ENCODE measurements at places on chromosomes 7 and 10.

DNA sequence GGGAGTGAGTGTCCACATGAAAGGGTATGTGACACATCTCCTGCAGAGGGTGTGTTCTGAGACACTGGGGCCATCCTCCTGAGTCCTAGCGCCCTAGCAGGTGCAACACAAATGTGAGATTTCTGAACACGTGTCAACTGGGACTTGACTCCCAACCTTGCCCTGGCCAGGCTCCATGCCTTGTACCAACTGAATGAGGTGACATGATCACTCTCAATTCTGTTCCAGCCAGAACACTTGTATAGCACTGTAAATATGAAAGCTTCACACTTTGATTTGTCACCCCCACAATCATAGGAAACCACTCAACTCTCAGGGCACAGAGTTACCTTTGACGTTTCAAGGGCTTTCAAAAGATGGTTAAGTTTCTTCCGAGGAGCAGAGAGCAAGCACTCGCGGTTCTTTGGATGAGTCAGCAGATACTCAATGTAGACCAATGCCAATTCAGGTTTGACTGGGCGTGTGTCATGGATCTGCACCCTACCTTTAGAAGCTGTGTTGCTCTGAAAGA, 48.6 kb downstream of the NCAPG2 start:
- DNase-seq = no peak

DNA sequence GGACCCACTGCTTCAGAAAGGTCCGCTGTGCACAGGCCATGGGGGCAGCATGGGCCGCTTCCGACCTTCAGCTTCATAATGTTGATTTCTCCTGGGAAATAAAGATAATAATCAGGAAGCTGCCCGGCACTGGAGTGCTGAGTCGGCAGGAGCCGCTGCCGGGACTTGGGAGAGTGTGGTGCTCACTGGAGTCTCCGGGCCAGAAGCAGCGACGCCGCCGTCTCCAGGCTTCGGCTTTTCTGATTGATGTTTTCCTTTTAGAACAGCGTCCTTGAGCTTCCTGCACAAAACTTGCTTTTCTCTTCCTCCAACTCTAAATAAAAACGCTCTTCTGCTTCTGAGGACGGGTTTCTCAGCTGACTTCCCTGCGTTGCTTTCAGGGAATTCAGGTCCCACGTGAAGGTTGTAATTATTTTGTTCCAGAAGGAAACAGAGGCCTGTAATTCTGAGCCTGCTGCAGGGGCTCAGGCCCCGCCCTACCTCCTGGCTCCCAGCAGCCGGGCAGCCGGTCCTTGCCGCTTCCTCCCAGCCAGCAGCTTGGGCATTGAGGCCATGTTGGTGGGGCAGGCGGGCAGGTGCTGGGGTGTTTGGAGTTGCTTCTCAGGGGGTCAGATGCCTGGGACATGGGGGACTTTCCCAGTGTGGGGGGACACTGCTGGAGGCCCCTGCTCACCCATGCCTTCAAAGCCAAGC, 14.7 kb downstream of the PWWP2B start:
- DNase-seq = no peak

DNA sequence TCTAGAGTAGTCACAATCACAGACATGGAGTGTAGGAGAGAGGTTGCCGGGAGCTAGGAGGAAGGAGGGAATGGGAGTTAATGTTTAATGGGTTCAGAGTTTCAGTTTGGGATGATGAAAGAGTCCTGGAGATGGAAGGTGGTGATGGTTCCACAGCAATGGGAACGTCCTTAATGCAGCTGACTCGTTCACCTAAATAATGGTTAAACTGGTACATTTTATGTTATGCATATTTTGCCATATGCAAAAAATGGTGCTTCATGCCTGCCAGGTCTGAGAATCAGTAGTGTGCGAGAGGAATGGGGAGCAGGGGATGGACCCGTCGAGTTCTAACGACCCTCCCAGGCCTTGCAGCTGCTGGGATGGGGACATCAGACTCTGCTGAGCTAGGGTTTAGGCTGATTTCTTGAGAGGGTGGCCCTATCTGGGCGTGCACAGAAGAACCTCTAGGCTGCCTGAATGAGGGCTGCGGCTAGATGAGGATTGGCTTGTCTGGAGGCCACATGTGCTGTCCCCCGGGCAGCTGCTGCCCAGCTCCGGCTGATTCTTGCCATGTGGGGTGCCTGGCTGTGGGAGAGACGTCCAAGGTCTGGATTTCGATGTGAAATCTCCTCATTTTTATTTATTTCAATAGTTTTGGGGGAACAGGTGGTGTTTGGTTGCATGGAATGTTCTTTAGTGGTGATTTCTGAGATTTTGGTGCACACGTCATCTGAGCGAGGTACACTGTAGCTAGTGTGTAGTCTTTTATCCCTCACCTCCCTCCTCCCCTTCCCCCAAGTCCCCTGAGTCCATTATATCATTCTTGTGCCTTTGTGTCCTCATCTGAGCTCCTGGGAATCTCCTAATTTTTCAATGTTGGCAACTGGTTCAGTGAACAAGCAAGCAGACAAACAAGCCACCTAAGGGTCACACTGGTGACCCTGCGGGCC, 116.0 kb downstream of the GRK5 start:
- DNase-seq = no peak

DNA sequence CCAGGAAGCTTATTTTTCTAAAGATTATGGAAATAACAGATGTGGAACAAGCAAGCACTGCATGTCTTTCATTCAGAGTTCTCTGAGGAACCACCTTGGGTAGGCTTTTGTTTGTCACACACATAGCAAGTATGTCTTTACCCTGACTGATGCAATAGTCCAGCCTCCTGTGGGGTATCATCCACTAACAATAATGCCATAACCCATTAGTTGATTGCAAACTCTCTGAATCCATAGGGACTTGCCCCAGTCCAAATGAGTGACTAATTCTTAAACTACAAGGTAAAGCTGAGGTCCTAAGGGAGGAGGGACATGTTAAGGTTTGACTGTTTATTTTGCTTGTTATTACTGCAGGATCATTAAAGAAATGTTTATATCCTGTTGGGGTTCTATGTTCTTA, 151.4 kb upstream of the PRPS1L1 start:
- no peak for DNase-seq

DNA sequence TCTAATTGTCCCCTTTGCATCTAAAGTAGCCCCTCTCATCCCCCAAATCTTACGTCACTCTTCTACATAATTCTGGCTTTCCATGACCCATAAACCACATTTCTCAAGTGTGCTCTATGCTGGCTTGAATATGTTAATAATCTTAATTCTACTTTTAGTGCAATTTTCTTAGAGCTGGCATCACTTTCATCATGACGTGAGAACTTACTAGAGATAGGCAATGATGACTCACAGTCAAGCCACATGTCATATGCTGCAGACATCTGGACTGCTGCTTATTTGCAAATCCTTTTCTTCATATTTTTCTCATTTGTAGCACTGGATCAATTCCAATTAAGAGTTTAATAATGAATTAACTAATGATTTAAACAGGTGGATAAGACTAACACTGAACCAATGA, 260.7 kb upstream of the PRKCQ start:
- no peak for DNase-seq

DNA sequence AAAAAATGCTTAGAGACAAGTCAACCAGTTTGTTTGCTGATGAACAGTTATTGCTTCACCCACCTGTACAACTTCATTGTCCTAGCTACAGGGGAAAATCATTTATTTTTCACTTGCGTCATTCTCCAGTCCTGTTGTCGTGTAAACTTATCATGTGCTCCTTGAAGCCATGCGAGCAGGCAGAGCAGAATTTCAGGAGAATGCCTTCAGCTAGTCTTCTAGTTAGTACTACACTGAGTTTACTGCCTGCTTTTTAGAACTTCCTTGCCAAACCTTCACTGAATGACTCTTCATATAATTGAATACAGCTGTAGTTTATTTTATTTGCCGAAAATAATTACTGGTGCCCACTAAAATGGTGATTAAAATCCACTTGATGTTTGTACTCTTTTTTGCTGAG, 15.6 kb downstream of the RPA3 start:
- no peak for DNase-seq

DNA sequence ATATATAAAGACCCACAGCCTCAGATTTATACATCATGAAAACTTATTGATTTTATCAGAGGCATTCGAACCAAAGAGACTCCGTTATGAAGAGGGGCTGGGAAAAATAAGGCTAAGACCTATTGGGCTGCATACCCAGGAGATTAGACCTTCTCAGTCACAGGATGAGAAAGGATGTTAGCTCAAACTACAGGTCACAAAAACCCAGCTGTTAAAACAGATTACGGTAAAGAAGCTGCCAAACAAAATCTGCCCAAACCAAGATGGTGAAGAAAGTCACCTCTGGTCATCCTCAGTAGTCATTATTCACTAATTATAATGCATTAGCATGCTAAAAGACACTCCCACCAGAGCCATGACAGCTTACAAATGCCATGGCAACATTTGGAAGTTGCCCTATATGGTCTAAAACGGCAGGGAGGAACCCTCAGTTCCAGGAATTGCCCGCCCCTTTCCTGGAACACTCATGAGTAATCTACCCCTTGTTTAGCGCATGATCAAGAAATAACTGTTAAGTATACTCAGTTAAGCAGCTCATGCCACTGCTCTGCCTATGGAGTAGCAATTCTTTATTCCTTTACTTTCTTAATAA, 362.5 kb upstream of the PCDH15 start:
- DNase-seq = no peak

DNA sequence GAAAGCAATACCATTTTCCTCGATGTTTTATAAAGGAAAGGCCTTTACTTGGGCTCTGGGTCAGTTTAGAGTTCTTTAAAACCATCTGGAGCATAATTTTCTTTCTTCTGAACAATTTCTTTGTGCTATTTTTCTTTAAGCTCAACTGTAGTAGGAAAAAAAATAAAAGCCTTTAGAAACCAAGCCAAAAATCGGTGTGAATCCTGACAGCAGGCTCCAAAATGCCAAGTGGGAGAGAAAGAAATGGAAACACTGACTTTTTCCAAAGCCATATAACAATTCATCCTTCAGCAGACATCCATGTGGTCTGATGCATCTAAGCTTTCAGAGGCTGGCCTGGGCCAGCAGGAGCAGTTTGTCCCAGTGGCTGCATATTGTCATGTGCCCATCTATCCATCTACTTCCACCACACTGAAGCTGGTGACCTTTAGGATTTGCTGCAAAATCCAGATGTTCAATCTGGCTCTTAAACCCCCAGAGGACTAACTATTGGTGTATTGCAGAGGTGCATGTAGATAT, 23.0 kb upstream of the ITPRID1 start:
- DNase-seq = no peak

- DNase-seq = no peak
Observed at GRCh38 chr7:4143006-4143405, 539.1 kb upstream of the FOXK1 start.

DNA sequence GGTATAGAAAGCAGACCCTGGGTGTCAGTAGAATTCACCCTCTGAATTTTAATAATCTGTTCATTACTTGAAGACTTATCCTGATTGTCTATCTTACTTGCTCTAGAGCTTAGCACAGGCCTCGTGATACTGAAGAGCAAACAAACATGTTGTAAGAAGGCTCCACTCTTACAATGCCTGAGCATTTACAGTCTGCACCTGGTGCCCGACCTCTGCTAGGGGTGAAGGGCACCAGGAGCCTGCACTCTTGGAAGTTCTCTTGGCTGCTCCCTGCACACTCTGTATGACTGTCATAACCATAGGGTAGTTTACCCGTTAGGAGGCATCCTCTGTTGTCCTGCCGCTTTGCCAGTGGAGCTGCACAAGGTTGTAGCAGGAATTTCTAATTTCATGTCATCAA, 91.3 kb upstream of the NPY start:
- no peak for DNase-seq

- no peak for DNase-seq
Observed at GRCh38 chr7:18698258-18698734, 202.7 kb downstream of the HDAC9 start.

DNA sequence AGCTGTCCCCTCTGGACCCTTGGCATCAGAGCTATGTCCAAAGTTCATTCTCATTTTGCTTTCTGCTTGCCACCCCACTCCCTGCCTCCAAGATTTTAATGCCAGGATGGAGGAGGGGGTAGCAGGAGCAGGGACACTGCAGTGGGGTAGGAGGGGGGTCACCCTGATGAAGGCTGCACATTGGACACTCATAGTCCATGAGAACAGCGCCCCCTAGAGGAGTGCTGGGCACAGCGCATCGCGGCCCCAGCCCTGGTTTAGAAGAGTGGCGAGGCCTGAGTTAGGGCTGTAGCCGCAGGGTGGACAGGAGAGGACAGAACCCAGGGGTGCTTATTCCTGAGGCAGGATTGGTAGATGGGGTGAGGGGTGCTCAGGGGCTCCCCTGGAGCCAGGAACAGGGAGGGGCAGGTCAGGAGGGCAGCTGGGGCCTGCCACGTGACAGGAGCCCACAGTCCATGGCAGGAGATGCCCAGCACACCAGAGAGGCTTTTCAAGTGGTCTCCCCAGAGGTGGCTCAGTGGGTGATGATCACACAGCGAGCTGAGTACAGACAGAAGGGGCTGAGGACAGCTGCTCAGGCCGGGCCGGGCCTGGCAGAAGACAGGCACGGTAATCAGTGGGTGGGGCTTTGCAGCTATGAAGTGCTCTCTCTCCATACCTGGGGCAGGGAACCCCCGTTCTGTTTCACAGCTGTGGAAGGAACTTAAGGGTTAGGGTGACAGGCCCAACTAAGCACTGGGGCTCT, 71.4 kb downstream of the NEURL1 start:
- DNase-seq = no peak

- DNase-seq = no peak
Observed at GRCh38 chr10:124544711-124545110, 83.1 kb downstream of the LHPP start.

GRCh38 chr7:96238474-96238873, 83.4 kb downstream of the SLC25A13 start:
- DNase-seq = no peak

GRCh38 chr7:23472046-23472445, 1.8 kb upstream of the IGF2BP3 start:
- DNase-seq = no peak

DNA sequence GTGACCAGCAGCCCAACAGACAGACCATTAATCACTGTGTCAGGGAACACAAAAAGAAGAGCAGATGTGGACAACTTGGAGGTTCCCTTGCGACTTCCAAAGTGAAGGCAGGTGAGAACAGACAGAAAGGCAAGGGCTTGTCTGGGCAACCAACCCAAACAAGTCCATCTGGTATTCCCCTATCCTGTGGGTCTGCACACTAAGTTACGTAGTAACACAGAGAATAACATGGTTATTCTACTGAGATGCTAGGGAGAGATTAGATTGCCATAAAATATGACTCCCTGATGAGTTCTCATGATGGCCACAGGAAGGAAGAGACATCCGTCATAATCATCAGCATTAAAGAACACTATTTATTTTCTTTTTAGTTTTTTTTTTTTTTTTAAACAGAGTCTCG, 252.2 kb downstream of the CALN1 start:
- no peak for DNase-seq

DNA sequence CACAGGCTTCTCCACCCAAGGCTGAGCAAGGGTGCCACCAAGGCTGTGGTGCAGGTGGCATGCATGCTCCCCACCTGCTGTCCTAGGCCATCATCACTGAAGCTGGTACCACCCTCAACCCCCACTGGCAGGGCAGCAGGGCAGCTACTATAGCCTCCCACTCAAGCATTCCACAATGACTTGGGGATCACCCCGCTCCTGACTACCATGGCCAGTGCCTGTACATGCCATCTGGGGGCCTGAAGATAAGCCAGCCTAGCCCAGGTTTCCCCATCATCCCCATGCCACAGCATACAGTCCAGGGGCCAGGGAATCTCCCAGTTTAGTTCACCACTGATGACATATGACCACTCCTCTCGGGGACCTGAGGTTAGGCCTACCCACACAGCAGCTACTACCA, 510.9 kb upstream of the LRRTM3 start:
- no peak for DNase-seq

- DNase-seq = no peak
Observed at GRCh38 chr10:69801094-69801433, 642 bp upstream of the COL13A1 start.

Measured in thoracic aorta (tissue), 2 donors.